ENCODE measurements at places on chromosomes 1 and 21.

DNA sequence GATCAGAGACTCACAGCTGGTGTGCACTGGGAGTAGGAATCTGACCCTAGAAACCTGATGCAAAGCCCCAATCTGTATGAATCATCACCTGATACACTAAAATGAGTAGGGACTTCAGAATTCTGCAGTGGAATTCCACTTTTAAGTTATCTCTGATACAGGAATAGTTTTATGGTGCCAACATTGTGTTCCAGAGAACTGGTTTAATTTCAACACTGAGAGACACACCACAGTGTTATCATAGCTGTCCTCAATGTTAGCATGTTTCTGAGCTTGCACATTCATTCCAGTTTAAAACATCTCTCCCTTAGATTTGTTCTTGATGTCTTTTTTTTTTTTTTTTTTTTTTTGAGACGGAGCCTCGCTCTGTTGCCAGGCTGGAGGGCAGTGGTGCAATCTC lies 7.1 kb downstream of the UTS2 start:
- DNase-seq, result peak; percentile 7

GRCh38 chr1:159000625-159001024 lies 9.1 kb upstream of the IFI16 start:
- DNase-seq, result peak; percentile 96

DNA sequence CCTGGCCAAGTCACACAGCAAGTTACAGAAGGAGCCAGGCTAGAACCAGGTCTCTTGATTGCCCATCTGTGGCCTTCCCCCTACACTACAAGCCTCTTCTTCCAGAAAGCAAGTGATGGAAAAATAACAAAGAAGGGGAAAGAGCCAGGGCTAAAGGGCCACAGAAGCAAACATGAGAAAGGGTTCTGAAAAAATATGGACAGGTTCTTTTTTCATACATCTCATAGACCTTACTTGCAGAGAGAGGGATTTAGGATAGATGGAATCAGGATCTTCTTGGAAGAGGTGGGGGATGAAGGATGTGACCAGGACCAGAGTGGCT lies 3.2 kb downstream of the RHBG start:
- DNase-seq, result no peak

DNA sequence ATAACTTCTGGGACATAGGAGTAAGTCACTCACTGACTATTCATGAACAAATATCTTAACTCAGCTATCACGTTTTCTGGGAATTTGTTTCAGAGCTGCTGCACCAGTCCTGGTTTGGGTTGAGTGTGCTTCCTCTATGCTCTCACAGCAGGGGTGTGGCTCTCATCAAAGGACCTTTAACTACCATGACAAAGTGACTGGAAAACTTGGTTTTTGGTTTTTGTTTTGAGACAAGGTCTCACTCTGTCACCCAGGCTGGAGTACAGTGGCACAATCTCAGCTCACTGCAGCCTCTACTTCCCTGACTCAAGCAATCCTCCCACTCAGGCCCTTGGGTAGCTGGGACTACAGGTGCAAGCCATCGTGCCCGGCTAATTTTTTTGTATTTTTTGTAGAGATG lies 4.1 kb downstream of the ILDR2 start:
- no peak for DNase-seq

DNA sequence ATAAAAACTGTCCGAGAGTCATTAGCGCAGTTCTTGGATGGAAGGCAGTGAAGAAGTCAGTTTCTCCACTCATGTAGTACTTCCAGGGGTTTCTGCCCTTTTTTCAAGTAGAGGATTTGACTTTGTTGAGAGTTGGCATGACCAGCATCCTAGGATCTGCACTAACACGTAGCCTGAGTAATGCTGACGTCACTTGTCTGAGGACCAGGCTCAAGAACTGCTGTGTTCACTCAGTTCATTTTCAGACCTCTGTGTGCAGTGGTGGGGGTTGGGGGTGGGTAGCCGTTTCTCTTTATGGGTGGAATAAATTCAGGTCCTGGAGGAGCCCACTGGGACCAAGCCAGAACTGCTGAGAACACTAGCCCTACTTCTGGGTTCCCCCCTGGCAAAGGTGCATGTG lies 53.3 kb downstream of the MRPS6 start:
- no peak for DNase-seq

DNA sequence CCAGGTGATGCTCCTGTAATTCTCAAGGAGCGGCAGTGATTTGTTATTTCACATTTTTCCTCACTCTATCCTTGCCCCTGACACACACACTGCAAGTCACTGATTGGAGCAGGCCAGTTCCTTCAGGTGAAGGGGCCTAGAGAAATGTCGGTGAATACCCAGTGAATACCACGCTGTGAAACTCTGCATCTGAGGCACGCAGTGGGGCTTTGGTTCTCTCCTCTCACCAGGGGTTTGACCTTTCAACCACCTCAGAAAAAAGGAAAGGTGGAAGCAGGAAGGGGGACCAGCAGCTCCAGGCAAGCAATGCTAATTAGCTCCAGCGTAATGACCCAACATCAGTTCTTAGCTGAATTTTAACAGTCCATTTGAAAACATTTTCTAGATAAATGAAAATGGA lies 532 bp upstream of the FAM177B start:
- no peak for DNase-seq

- DNase-seq, result no peak
Measured at GRCh38 chr1:57033222-57034001, 67.6 kb upstream of the C8B start.

DNA sequence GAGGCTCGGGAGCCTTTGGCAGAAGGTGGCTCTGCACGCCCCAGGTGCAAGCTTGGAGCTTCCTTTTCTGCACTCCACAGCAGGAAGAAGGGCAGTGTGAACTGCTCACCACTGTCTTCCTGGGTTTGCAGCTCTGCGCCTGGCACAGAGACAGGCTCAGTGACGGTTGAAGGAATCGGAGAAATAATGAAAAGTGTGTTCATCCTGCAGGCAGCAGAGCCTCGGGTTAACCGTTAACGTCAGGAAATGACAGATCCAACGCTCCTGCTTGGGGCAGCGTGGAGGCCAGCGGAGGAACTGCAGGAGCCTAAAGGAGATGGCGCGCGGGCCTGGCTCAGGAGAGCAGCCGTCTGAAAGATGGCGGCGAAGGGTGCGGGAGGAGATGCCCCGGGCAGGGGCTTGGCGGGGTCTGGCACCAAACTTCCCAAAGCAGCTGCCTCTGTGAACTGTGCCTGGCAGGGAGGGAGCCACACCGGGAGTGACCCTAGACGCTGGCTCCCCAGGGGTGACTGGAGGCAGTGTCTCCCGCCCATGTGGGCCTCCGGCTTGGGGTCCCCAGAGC lies 10.9 kb upstream of the SAMD11 start:
- peak; percentile 48 for DNase-seq

- peak; percentile 78 for DNase-seq
Measured at GRCh38 chr1:36350659-36351226, 27.3 kb upstream of the EVA1B start.

- peak; percentile 60 for DNase-seq
Measured at GRCh38 chr1:225437710-225438437, 10.0 kb upstream of the LBR start.

DNA sequence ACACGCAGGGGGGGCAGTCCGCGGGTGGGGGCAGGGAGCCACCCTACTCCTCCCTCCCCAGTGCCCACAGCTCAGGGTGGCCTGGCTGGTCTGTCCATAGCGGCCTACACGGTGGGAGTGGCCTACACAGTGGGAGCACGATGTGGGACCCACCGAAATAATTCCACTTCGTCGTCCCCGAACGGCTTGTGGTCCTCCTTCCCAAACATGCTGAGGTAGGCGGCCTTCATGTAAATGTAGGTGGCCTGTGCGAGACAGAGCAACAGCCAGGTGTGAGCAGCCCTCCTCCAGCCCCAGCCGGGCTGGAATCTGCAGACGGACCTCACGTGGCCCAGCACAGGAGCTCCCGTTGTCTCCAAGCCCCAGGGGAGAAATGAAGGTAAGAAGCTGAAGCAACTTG lies 34.4 kb downstream of the TTC39A start:
- DNase-seq, result no peak

GRCh38 chr1:181097242-181097641 lies 8.7 kb downstream of the IER5 start:
- no peak for DNase-seq

Data from choroid plexus epithelial cell (primary cell).